ENCODE measurements at places on chromosomes 3 and 15. TPM values are rescaled to one million over a fixed set of nuclear protein-coding genes. Genes with fewer than 3 reads are reported as not detected.

Gene DNAH1
- 6.9 TPM for polyA plus RNA-seq

Gene FILIP1L
- 22.5 TPM for polyA plus RNA-seq

Gene NEK10
- polyA plus RNA-seq = 1.7 TPM

Gene ECE2
- polyA plus RNA-seq = not detected

Gene SAMD7
- not detected for polyA plus RNA-seq

Gene ZCWPW2
- 1.7 TPM for polyA plus RNA-seq

Gene BBS4
- polyA plus RNA-seq = 38.8 TPM

Gene PSTPIP1
- 0.60 TPM for polyA plus RNA-seq

Gene SMC4
- polyA plus RNA-seq = 96.7 TPM

Gene SNX33
- polyA plus RNA-seq = 20.3 TPM

Gene VWA5B2
- polyA plus RNA-seq = 1.1 TPM

Gene GOLGA8T
- polyA plus RNA-seq = not detected

Gene ZNF774
- polyA plus RNA-seq = 4.1 TPM

Measured in right renal cortex interstitium (tissue), 3 donors.